NT2/D1 (cell line): ENCODE measurements at places on chromosomes 7 and 10.

DNA sequence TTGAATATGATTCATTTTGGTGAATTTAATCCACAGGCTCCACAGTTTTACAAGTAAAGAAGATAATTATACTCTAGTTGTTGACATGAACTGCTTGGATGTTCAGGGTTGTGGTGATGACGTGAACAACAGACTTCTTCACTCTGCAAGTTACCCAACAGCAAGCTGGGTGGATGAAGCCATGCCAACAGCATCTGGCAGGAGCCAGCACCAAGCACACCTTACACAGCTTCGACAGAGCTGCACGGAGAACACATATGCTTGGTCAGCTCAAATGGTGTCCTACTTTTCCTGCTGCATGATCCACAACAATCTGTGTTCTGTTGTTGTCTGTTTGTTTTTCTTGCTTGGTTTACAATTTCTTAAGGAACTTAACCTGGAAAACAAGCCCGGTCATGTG lies 9.8 kb downstream of the NOD1 start:
- no peak for DNase-seq

DNA sequence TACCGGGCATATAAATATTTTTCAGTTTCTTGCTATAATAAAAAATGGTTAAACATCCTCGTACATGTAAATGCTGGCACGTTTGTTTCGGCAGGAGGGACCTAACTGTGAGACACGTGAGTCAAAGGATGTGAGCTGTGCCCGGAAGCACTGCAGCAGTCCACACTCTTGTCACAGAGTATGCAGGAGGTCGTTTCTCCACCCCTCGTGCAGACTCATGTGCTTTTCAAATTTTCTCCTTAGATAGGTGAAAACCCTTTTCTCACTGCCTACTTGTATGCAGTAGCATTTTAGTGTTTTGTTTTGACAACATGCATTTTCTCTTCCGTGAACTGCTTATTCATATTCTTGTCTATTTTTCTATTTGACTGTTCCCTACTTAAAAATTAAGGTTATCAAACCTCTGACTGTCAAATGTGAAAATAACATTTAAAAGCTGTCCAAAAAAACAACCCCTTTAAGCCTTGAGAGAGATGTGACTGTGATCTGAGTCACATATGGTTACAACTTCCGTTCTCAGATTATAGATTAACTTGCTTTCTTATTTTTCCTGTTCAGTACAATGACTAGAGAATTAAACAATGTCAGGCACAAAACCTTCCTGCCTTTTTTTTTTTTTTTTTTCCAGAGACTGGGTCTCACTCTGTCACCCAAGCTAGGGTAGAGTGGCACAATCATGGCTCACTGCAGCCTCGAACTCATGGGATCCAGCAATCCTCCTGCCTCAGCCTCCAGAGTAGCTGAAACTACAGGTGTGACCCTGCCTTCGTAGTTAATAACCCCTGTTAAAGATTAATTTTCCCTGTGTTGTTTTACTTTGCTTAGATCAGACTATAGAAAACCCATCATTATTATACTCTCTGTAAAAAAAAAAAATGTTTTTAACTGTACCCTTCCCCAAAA lies 45.1 kb downstream of the DPY19L1 start:
- DNase-seq = no peak

GRCh38 chr7:74475243-74475986 lies 21.7 kb downstream of the GTF2IRD1 start:
- no peak for DNase-seq

DNA sequence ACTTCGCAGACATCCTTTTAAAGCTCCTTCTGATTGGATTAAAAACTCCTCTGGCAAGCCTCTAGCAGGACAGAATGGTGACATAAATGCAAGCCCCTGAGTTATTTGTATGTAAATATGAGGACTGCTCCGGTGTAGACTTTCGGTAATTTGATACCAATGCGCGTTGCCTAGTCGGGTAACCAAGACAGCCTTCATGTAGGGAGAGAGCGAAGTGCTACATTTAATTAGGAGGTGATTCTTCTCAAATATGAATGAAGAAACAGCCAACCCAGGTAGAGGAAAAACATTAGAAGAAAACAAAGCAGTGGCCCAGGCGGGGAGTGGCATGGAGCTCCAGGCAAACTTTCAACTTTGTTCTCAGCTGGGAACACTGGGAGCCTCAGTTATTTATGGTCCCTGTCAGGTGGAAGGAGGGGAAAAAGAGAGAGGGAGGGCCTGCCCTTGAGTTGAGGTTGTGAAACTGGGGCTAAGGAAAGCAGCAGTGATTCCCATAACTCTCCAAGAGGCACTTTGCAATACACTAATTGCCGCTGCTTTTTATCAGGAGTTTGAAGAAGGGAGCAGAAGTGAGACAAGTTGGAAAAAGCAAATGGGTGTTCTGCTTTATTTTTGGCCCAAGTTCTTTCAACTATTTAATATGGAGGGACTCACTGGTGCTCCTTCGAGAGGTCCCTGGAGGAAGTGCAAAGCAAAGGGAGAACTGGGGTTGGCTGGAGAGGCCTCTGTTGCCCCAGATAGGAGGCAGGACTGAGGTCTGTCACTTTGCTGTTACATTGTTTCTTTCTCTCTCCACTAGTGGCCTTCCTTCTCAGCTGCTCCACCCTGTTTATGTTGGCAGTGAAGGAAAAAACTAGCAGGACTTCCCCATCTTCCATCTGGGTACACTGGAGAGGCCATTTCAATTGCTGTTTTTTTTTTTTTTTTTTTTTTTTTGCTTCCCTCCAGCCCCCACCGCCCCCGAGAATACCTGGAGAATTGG lies 234.6 kb upstream of the CCDC6 start:
- peak; percentile 65 for DNase-seq

GRCh38 chr7:46444256-46444655 lies 523.2 kb upstream of the IGFBP3 start:
- no peak for DNase-seq

DNA sequence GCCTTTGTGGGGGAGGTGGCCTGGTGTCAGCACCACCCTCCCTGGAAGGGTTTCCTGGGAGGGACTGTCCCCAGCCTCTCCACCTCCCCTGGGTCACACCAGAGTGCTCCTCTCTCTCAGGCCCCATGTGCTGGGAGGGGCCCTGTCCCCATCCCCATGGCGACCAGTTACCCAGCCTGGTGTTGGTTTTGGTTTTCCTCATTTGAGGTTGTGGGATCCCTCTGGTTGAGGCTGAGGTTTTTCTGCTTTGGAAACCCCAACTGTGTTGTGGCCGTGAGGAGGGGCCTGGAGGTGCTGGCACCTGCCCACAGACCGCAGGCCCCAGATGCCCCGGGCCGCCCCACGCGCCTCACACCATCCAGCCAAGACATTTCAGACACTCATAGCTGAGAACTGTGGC lies 106.3 kb downstream of the GRK5 start:
- DNase-seq = no peak

GRCh38 chr10:96321822-96322221 lies 17.6 kb downstream of the DNTT start:
- DNase-seq = no peak

- DNase-seq = no peak
Measured at GRCh38 chr7:12949060-12949931, 261.9 kb downstream of the ARL4A start.

- DNase-seq = no peak
Measured at GRCh38 chr10:61040399-61041016, 96.5 kb upstream of the RHOBTB1 start.

DNA sequence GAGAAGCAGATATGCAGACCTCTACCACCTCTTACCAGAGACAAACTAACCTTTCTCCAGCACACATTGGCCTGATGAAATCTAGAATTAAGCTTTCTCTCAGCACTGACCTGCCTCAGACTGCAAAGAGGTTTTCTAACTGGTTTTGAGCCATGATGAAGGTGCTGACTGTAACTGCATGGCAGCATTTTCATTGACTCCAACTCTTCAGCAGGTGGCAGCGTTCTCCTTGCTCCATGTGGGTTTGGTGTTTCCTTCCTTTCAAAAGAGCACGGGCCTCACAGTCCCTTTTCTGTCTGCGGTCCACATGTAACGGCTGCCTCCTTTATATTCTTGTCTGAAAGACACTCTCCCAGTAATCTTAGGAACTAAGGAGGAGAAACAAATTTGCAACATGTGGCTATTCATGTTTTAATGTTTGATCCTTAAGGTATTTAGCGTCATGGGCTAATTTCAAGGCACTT lies 12.6 kb downstream of the KLLN start:
- no peak for DNase-seq

DNA sequence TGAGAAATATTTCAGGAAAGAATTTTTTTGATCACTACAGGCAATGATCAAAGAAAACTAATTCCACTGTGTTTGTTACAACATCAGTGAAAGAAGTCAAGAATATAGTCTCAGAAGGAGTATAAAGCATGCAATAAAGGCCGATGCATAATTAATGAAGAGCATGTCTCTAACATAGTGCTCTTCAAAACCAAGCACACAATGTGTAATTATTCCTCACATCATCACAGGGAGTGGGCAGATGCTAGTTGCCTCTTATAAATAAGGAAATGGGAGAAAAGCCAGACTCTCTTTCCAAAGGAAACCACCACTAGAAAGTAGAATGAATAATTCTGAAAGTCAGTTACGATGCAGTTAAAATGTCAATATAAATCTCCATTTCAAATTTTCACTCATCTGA lies 220.1 kb downstream of the TEX36 start:
- no peak for DNase-seq

DNA sequence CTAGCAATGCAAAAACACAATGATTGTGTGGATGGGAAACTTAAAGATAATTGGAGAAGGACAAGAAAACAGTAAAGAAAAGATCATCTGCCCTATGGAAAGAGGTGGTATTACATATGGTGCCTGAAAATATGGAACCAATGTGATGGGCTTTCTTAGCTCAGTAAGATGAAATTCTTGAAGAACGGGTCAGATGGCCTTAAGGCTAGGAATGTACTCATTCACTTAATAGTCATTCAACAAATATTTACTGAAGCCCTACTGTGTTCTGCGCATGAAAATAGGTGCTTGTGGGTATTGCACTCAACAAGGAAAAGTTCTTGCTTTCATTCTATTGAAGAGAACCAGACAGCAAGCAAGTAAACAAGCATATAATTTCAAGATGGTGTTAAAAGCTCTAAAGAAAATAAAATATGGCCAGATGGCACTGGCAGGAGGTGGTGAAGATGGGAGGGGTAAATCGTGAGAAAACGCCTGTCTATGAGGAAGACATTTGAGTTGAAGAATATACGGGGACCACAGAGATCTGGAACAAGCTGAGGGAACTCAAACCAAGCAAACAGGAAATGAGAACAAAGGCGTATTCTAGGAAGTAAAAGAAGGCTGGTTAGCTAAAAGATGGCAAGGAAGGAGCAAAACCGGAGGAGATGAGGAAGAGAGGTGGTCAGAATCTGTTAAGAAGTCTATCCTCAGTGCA lies 179.7 kb downstream of the ANK3 start:
- DNase-seq = no peak

GRCh38 chr10:47291682-47292081 lies 8.3 kb upstream of the GDF10 start:
- no peak for DNase-seq

GRCh38 chr7:106657085-106657991 lies 3.6 kb downstream of the CCDC71L start:
- no peak for DNase-seq

DNA sequence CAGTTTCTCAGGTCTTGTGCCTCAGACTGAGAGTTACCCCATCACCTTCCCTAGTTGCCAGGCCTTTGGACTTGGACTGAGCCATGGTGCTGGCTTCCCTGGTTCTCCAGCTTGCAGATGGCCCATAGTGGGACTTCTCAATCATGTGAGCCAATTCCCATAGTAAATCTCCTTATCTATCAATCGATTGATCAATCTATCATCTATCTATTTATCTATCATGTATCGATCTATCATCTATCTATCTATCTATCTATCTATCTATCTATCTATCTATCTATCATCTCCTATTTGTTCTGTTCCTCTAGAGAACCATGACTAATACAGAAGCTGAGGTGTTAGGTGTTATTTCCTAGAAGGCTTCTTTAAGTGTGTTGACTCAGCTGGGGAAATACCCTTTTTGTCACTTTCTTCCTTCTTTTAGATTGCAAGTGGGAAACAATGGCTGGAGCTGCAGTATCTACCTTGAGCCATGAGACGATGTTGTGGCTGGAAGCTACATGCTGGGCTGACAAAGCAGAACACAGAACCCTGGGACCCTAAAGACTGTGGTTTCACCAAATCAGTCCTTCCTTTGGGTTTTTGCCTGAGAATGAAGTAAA lies 234.7 kb upstream of the GLI3 start:
- DNase-seq = no peak

DNA sequence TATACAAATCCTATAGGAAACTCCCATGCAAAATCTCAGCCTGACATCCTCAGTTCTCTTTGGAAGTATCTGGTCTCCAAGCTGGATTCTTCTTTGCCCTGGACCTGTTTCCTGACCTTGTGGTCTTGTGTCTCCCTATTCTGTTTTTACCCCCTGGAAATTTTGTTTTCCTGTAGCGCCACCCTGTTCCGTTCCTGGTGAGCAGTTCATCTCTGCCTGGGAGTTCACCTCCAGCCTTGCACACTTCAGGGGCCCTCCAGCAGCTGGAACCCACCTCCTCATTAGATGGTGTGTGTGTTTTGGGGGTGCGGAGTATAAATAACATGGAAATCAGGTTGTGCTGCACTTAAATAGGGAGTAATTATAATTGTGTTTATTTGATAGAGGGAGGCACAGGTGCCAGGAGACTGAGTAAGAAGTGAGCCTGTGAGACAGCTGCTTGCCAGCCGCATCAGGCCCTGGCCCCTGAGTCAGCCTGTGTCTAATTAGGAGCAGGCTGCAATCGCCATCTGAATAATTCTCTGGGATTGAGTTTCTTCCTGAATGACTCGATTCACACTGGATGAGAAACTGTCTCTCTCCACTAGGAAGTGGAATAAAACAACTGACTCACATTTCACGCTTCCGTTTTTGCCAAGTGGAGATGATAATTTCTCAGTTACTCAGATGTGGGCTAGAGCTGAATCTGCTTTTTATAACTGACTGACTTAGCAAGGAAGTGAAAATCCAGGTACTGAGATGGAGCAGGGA lies 69.4 kb upstream of the HECTD2 start:
- DNase-seq = no peak

DNA sequence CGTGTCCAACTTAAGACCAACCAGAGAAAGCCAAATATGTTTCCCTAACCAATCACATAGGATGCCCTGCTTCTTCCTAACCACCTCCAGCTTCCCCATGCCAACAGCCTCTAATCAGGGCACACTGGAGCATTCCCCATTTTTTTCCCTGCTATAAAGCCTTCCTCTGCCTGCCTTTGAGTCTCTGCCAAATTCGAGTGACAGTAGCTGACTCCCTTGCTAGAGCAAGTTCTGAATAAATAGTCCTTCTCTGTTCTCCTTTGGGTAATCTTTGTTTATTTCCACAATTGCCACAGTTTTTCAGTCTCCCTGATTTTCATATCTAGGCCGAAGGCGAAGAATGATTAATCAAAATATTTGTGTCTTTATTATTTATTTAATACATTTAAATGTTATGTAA lies 96.7 kb downstream of the ANLN start:
- DNase-seq = no peak

DNA sequence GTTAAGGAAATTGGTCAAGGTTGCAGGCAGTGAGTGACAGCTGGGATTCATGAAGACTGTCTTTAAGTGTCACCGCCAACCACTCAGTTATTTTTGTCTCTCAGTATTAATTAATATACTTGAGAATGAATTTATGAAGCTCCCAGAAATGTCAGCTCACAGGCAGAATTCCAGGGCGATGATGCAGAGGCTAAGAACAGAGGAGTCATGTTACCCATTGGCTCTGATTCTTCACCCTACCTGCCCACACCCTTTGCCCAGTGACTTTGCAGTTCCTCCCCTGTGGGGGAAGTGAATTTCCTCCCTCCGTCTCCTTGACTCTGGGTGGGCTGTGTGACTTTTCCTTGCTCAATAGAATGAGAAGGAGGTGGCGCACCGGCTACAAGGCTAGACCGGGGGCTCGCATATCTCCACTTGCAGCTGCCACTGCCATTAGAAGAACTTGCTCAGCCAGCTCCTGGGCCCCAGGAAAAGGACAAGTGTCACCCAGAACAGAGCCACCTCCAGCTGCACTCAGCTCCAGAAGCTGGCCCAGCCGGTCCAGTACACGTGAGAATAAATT lies 157.1 kb upstream of the PRKCQ start:
- DNase-seq = no peak
